ENCODE measurements at places on chromosomes 5 and 9.

- no peak for DNase-seq
These were observed 5.7 kb upstream of the TRAF2 start for GRCh38 chr9:136880651-136881050.

DNA sequence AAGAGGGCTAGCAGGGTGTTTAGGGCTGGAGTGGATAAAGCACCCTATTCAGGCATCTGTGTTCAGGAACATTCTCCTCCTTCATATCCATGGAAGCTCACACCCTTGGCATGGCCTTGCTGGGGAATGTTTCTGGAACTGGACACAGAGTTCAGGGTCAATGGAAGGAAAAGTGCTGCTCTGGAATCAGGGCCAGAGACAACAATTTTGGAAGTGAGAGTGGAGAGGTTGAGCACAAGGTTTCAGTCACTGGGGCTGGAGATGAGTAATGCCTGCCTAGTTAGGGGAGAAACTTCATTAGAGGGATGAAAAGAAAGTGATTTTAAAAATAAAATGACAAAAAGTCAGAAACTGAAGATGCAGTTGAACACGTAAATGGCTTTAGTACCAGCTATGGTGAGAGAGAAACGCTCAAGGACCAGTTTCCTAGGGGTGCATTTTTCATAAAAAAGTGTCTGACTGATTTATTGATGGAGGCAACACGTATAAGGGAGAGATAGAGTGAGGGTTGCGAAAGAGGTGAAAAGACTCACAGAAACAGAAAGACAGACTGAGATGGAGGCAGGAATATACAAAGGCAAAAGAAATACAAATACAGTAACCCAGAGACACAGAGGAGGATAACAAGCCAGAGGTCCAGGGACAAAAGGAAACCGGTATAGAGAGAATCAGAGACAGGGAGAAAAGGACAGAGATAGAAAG, 8.0 kb upstream of the TNFSF15 start:
- DNase-seq, result no peak

GRCh38 chr9:36721846-36722588, 149.3 kb downstream of the MELK start:
- DNase-seq, result no peak

- DNase-seq, result no peak
These were observed 16.7 kb upstream of the SLC28A3 start for GRCh38 chr9:84357275-84357674.

GRCh38 chr5:139660923-139661814, 13.0 kb downstream of the CXXC5 start:
- DNase-seq, result no peak

- DNase-seq, result peak; percentile 69
These were observed 2.4 kb upstream of the IL7R start for GRCh38 chr5:35854248-35854647.

- no peak for DNase-seq
These were observed 88.9 kb downstream of the CDK5RAP2 start for GRCh38 chr9:120490888-120491595.

DNA sequence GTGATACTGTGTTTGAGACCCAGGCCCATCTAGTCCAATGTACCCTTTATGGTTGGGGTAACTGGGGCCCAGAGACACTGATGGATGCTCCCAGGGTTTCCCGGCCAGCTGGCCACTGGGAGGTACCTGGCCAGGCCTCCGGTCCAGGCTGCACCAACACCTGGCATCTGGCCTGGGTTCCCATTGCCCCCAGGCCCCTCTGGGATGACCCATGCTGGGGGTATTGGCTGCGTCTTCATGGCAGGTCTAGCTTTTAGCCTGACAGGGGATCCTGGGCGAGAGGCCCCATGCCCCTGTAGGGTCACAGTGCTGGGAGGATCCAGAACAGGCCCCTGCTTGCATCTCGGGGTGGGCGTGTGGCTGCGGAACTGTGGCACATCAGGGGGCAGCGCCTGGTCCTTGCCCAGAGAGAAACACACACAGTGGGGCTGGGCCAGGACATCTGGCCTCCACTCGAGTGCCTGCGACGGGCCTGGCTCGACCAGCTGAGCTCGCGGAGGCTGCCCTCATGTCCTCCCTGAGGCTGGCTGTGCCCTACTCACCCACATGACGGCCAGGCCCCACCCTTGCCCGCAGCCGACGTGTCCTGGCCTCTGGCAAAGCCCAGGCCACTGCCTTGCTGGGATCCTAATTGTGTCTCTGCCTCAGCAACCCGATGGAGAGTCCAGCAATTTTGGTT, 21.5 kb upstream of the COL5A1 start:
- DNase-seq, result no peak

DNA sequence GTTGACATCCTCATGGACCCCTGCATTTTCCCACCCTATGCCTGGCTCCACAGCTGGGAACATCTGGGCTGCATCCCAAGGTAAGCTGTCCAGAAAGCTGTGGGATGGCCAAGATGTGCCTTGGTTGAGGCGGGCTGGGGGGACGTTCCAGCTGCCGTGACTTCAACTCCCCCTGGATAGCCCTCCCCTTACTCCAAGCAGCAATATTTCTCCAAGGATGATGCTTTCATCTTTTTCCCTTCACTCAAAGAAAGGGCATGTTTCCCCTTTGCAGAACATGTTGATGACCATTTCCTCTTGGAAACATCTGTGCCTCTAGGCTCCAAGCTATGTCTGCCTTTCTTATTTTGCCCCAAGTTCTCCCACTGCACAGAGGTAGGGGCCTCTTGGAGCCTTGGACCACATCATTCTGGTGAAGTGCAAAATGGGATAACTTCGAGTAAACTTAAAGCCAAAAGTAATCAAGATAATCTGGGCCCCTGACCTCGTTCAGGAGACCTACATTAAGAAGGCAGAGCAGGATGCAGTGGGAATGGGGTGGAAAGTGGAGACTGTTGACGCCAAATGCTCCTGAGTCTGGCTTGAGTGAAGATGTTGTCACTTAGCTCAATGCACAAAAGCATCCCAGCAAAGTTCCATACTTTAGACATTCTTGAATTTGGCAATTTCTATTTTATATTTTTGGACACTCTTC, 175.2 kb downstream of the GAS1 start:
- no peak for DNase-seq

- DNase-seq, result no peak
These were observed 13.7 kb upstream of the KIF4B start for GRCh38 chr5:154999865-155000264.

- DNase-seq, result no peak
These were observed 4.8 kb downstream of the IL9 start for GRCh38 chr5:135890867-135891266.

DNA sequence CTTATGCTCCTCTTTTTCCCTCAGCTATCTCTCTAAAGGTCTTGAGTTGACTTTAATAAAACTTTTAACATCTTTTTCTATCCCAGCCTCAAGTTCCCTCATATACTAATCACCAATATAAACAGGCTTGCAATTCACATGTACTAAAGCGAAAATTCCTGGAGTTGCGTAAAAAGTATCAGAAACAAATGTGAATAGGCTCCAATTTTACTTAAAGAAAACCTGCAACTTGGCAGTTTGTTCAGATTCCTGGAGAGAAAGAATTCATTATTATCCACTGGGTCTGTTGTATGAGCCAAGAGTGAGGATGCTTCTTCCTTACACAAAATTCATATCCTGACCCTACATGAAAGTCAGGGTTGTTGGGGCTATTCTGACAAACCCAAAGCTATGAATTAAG, 384.2 kb downstream of the DTWD2 start:
- no peak for DNase-seq

DNA sequence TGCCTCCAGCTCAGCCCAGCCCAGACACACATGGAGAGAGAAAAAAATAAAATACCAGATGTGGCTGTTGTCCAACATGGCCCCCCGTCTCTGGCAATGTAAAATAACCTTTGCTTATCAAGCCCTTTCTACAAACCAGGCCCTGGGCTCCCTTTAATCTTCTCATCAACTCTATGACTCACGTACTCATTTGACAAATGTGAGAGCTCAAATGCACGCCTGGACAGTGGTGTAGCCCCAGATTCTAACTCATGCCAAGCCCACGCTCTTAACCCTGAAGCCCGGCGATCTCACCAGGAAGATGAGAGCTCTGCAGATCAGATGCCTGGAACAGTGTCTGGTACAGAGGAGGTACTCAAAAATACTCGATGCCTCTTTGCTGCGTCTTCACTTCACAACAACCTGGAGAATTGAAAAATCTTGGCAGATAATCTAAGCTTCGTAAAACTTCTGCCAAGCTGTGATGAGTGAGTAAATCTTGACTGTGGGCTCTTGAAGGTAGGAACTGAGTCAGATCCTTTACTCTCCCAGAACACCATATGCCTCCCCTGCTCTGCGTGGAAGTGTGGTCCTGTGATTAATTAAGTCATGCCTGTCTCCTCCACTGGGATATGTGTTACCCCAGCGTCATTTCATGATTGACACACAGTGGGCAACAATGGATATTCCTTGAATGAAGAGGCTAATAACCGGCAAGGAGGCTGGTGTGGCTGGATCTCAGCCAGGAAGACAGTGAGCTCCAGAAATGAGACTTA, 102.0 kb upstream of the FSTL4 start:
- no peak for DNase-seq

DNA sequence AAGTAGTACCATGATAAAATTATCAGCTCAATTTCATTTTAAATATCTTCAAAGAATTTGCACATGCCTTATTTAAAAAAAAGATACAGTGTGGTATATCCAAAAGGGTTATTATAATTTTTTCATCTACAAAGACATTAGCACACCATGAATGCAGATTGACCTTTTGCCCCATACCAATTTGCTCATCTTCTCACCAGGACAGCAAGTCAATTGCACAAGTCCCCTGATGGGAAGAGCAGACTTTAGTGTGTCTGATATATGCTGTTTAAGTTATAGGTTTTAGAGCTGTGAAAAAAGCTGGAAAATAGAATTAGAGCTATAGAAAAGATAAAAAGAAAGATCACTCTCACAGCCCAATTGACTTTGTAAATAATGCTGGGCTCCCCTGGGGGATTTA, 325.8 kb upstream of the CDH6 start:
- no peak for DNase-seq

DNA sequence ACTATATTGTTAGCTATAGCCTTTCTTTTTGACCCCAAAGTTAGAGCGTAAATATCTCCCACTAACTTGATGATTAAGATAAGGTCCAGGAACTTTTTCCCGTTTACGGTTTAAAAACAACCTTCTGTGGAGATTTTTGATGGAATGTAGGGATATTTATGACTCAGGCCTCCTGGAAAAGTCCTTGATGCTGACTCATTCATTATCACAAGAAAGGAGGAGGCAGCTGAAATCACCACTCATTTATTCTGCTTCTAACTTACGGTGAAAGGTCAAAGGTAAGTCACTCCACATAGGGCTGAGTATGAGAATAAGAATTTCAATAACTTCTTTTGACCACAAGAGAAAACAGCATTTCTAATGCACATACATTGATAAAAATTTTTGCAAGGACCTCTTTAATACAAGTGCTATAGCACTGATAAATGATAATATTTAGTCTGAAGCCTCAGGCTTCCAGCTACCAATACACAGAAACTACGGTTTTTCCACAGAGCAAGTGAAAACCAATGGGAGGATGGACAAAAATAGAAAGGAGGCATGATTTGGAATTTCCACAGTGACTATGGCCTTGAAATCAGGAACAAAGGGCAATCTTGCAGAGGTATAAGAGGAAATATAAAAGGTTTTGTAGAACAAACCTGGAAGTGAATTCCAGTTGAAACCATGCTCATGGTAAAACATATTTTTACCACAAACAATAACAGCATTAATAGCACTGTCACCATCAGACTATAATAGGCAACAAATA, 146.5 kb downstream of the PPP2R2B start:
- DNase-seq, result no peak

DNA sequence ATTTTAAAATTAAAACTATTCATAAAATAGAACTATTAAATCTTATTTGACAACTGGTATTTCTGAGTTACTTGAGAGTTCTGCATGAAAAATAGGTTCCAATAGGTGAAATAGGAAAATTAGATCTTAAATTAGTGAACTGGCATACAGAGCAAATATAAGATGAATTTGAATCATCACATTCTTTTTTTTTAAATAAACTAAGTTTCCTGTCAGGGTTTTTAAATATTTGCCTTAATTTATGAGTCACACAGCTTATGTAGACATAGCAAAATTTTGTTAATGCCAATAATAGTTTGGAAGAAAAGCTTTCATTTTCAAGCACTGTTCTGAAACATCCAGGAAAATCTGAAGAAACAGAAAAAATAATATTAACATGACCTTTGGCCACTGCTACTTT, 311.7 kb upstream of the HAPLN1 start:
- no peak for DNase-seq

- DNase-seq, result no peak
These were observed 18.9 kb downstream of the SLC22A5 start for GRCh38 chr5:132388244-132389050.

GRCh38 chr5:109877670-109878045, 187.9 kb downstream of the MAN2A1 start:
- no peak for DNase-seq

DNA sequence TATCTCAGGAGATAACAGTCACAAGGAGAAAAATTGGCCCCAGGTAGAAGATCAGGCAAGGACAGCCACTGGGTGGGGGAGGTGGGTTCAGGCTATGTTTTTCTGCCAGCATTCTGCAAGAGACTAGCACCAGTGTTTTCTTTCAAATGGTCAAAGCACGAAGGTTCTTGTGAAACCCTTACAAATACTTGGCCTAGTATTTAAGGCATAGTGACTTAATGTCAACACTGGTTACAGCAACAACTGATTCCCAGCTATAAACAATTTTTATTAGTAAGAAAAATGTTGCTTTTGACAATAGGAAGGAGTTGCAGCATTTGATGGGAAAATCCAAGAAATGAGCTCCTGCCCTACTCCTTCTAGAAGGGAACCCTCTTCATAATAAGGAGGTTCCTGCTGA, 349.6 kb downstream of the SLIT3 start:
- no peak for DNase-seq

DNA sequence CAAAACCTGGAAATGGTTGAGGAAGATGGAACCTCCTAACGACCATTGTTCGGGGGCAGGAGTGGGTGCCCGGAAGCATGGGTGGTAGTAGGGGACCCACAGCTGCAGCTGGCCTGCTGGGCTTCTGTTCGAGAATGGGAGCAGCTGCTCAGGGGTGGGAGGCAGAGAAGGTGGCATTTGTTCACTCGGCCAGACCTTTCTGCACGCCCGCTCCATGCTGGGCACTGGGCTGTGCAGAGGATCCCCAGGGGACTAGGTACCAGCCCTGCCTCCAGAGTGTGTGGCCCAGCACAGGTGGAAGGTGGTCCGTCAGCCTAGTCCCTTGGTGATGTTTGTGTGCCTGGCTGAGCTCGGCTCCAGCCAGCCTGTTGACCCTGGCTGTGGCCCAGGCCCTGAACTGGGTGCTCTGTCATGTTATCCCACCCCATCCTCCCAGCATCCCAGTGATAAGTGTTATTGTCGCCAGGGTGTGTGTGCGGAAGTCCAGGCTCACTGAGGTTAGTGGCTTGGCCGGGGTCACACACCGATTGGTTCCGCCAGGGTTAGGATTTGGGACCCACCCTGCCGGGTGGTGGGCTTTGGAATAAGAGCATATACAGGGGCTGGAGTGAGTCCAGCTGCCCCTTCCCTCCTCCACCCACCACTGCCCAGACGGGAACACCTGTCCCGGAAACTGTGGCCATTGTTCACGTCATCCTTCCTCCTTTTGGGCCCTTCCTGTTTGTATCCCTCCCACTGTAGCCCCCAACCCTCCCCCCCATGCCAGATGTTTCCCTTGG, 4.8 kb downstream of the N4BP3 start:
- DNase-seq, result no peak

GRCh38 chr5:138754699-138755057, 1.5 kb downstream of the CTNNA1 start:
- no peak for DNase-seq

- DNase-seq, result no peak
These were observed 36.7 kb downstream of the ANKH start for GRCh38 chr5:14834584-14835550.

GRCh38 chr9:34633851-34634550, 3.6 kb downstream of the SIGMAR1 start:
- peak; percentile 73 for DNase-seq

Data from activated CD4-positive, alpha-beta T cell treated with anti-CD3 and anti-CD28 coated beads, Interleukin-2, amount 50 U/mL, for 4 hours (primary cell).